Dermis blood vessel endothelial cell (primary cell): ENCODE measurements at places on chromosomes 11 and 22.

- peak; percentile 31 for DNase-seq
These were observed 6.1 kb upstream of the B3GAT1 start for GRCh38 chr11:134417871-134418840.

GRCh38 chr11:59010708-59011107, 71.4 kb downstream of the GLYATL1 start:
- DNase-seq = no peak

DNA sequence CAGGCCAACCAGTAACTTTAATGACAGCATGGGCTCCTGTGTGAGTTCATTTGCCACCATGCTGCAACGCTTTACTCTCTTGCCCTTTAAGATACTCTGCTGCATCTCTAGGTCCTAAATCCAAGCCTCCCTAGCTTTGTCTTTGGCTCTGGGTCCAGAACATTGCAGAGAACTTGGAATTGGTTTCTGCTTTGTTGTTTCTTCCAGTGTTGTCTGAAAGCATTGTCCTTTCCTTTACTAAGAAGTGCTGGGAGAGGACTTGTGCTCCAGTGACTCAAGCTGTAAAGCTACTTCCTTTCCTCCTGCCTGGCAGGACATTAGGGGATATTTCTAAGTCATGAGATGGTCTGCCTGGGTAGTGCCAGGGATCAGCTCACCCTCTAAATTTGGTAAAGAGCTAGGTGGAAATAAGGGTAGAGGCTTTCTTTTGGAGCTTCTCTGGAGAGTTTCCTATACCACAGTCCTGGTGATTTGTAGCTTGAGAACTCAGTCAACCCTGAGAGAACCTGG, 202.5 kb upstream of the CADM1 start:
- DNase-seq = no peak

DNA sequence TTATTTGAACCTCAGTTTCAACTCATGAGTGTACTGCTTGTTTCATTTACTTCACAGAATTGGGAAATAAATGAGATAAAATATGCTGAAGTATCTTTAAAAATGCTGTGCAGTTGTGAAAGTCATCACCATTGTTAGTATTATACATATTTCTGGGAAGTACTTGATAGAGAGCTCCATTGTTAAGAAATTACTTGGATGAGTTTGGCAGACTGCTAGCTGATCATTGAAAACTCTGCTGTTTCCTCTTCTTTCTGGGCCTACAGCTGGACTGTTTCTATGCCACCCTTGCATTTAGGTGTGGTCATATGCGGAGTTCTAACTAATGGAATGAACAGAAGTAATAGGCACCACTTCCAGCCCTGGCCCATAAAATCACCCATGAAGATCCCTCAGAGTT, 10.0 kb downstream of the SIK2 start:
- DNase-seq = peak; percentile 47
